Stimulated activated CD4-positive, alpha-beta T cell treated with anti-CD3 and anti-CD28 coated beads, Interleukin-1b, Interleukin-23, amount 100 ng/mL, for 1 hour (primary cell): ENCODE measurements at places on chromosomes 3 and 15.

GRCh38 chr3:29853841-29854397, 573.0 kb downstream of the RBMS3 start:
- no peak for DNase-seq

GRCh38 chr3:187678726-187679268, 8.6 kb upstream of the SST start:
- no peak for DNase-seq

- no peak for DNase-seq
Observed at GRCh38 chr15:74519311-74519710, 21.7 kb upstream of the ARID3B start.

DNA sequence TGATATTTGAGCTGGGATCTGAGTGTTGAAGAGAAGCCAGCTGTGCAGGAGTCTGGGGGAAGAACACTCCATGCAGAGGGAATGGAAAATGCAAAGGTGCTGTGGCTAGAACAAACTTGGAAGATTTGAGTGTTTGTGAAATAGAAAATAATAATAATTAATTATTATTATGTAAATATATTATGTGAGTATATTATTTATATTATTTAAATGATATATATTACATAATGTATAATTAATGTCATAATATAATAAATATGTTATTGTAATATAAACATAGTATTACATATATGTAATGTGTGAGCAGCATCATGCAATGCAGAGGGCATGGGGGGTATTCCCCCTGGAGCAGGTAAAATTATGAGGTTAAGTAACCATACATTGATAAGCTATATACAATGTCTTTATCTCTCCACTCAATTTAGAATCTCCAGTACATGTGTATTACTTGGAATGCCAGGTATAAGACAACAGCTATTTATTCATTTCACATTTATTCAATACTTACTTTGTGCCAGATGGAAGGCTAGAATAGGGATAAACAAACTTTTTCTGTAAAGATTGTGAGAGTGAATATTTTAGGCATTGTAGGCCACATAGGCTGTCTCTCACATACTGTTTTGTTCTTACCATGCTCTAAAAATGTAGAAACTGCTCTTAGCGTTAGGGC, 218.6 kb downstream of the MTHFS start:
- no peak for DNase-seq

DNA sequence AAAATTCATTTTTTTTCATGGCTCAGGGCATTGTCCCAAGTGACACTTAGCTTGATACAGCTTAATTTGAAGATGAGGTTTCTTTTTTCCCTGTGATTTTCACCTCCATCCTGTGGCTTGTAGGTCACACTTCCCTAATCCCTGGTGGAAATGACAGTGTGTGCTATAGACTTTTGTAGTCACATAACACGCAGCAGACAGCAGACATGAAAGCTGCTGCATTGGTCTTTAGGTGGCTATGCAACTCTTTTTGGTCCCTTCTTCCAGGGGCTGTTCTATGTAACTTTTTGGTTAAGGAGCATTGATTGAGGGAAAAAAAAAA, 38.8 kb downstream of the TRAK1 start:
- DNase-seq = no peak

- DNase-seq = no peak
Observed at GRCh38 chr3:126344380-126345041, 12.7 kb downstream of the KLF15 start.

DNA sequence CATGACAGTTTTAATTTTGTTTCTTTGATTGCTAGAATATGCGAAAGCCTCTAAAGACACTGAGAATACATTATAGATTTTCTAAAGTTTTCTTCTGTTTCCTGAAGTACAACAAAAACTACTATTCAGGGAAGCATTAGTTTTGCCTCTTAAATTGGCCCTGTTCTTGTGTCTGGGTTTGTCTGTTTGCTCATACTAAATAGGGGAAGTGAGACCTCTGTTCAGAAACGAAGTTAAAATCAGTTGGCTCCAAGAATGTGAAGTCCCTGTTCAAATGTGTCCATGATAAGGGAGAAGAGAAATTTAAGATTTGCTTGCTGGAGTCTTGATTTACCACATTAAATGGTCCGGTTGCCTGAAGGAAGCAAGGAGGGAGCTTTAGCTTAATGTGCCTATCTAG, 327.3 kb upstream of the GBE1 start:
- DNase-seq = no peak

DNA sequence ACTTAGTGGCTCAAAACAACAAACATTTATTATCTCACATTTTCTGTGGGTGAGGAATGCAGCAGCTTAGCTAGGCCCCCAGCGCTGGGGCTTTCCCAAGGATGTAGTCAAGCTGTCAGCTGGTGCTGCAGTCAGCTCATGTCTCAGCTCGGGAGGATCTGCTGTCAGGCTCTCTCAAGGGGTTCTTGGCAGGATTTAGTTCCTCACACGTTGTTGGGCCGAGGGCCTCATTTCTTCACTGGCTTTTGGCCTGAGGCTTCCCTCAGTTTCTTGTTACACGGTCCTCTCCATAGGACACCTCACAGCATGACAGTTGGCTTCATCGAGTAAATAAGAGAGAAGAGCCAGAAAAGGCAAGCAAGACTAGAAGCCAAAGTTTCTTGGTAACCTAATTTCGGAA, 13.7 kb upstream of the U2SURP start:
- no peak for DNase-seq

- no peak for DNase-seq
Observed at GRCh38 chr15:70029297-70029701, 68.4 kb downstream of the TLE3 start.

GRCh38 chr3:188687389-188687788, 484.4 kb upstream of the TPRG1 start:
- DNase-seq = no peak

DNA sequence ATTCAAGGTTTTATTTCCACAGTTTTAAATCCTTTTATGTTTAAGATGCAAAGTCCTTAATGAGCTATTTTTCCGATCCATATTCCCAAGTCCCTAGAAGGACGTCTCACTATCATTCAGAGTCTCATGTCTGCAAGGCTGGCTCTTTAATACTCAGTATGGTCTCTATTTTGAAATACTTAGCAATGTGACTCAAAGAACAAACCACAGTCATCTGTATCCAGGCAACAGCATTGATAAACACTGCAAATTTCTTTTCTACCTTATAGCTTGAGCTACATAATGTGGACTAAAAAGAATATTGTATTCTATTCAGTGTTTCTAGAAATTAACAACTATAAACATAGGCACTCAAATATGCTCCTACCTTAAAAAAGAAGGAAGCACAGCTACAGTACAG, 588.3 kb upstream of the NAALADL2 start:
- DNase-seq = no peak

GRCh38 chr3:120410541-120410940, 40.3 kb downstream of the FSTL1 start:
- no peak for DNase-seq

GRCh38 chr3:141231952-141232823, 563 bp downstream of the PXYLP1 start:
- DNase-seq = no peak

DNA sequence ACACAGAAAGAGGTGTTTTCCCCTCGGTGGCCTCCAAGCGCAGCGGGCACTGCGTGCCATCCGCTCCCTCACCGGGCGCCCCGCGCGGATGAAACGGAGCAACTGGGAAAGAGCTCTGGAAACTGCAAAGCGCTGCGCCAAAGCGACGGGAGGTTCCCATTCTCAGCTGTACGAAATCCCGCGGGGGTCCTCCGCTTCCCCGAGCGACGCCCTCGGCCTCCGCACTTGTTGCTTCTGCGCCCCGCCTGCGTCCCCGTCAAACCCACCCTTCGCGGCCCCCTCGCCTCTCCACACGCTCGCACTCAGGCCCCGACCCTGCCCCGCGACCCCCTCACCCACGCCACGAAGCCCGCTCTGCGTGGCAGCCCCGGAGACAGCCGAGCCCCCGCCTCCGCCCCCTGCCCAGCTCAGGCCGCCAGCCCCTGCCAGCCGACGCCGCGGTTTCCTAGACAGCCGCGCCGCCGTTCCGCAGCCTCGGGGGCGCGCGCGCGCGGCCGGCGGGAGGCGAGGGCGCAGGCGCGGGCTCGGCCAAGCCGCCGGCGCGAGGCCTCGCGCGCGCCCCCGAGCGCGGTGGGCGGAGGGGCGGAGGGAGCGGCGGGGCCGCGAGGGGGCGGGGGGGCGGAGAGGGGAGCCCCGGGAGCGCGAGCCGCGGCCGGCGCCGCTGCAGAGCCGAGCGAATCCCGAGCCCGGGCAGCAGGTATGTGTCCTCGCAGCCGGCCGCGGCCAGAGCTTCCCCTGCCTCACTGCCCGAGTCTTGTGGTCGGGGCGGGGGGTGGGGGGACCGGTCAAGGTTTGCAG, at the start of gene TMEM266:
Gene TMEM266, plus strand, starts transcription at position 666 of the 798 bp plus-strand sequence. CDS start 74,279 bp downstream, outside the sequence.
- no peak for DNase-seq

GRCh38 chr15:68559345-68560310, 19.2 kb upstream of the CORO2B start:
- peak; percentile 45 for DNase-seq

DNA sequence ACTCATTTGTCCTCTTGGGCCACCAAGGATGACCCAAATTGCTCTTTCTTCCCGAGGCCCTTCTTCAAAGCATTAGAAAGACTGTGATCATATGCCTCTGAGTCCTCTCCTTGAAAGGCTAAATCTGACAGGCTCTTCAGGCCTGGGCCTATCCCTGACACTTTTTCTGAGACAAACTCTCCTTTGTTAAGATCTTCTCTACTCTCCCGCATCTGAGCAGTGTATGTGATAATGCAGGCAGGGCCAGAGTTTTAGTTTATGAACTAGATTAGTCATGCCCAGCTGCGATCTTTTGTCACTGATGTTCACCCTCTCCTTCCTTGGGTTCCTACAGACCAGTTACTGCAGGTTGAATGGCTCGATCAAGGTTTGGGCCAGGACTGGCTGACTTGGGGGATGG, 39.2 kb downstream of the MASP1 start:
- no peak for DNase-seq

- no peak for DNase-seq
Observed at GRCh38 chr3:122502139-122502538, 12.6 kb downstream of the KPNA1 start.

- DNase-seq = no peak
Observed at GRCh38 chr15:100250176-100250800, 91.5 kb downstream of the ADAMTS17 start.

DNA sequence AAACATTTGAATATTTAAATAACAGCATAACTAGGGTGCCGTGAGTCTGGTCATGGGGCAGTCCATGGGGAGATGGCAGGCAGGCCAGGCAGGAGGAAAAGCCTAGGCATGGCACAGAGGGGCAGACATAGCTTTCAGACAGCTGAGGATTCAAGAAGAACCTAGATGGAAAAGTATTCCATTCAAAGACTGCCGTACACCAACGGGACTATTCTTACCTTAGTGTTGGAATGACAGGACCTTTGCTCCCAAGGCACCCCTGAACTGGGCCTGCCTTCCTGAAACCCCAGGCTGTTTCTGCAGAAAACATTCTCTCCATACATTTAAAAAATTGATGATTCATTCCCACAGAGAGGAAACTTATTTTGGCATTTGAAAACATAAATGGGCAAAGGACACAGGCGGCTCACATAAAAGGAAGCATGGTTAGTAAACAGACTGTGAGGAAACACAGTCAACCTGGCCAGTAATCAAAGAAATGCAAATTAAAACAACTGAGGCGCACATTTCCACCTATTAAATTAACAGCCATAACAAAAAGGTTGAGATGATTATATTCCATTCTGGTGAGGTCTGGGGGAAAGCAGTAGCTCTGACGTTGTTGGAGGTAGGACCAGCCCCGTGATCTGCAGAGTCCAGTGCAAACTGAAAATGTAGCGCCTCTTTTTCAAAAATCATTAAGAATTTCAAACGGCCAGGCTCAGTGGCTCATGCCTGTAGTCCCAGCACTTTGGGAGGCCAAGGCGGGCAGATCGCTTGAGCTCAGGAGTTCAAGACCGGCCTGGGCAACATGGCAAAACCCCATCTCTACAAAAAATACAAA, 71.3 kb upstream of the SMAD3 start:
- DNase-seq = no peak

- no peak for DNase-seq
Observed at GRCh38 chr3:171838218-171838720, 4.9 kb upstream of the TMEM212 start.

DNA sequence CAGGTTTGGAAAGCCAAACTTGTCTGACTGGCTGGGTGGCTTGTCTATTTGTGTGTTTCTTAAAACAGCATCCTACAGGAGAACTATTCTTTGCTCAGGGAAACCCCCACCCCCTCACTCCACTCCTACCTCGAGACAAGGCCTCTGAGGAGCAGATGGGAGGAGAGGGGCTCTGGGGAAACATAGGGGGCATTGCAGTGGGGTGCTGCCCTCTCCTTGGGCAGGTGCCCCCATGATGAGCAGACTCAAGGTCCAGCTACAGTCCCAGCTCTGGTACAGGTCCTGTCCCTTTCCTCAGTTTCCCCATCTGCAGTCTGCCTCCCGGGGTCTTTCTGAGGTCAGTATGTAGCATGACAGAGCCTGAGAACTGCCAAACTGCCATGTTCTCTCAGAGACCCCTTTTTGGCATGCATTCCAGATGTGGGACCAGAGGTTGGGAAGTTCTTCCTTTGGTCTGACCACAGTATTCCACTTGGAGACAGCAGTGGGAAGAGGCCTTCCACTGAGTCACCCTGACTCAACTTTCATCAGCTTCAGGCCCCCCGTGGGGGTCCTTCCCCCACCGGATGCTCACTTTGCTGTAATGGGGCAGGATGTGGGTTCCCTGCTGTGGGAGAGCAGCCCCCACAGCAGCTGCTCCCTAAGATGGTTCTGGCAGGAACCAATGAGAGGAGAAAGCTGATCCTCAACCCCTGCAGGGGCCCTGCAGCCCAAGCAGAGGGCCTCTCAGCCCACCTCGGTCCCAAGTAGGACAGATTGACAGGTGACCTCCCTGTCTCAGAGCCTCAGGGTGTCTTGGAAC, 32.3 kb upstream of the CYP11A1 start:
- DNase-seq = no peak

GRCh38 chr3:72426618-72427397, 421.4 kb downstream of the SHQ1 start:
- no peak for DNase-seq

DNA sequence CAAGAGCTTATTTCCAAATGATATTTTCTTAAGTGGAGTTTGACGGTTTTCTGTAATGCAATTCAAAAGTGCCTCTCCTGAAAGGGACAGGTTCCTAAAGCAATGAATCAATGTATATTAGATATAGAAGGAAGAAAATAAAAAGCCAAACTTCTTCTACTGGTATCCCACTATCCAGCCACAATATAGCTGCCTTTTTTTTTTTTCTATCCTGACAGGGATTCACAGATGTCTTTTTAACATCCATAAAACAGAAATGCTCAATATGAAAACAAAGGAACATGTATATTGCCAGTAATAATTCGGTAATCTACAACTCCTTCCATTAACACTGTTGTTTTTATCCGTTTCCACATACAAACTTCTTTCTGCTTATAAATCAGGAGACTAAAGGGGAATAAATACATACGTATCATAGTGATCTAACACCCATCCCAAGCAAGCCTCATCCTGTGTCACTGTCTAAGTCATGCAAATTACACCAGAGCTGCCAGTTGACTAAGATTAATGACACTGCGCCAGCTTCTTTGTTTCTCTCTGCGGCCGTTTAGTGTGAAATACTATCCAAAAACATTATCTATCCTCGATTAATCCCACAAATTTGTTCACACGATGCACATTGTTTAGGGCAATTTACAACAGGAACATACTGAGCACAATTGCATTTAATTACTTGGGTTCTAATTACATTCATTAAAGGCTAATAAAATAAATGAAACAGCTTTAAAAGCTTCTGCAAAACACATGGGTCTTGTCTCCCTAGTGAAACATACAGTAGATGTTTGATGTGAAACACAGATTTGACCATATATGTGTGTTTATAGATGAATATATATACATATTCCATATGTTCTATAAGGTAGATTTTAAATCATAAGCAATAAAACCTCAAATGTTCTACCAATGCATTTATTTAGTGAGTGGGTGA, 51.9 kb upstream of the CDIN1 start:
- no peak for DNase-seq
